ENCODE measurements at places on chromosomes 11 and 22.

GRCh38 chr11:10618490-10618889, 50.0 kb upstream of the LYVE1 start:
- DNase-seq, result no peak

GRCh38 chr22:31346733-31347250, 646 bp upstream of the PATZ1 start:
- DNase-seq, result peak; percentile 53

- DNase-seq, result no peak
Measured at GRCh38 chr22:46726986-46727317, 11.1 kb downstream of the CERK start.

DNA sequence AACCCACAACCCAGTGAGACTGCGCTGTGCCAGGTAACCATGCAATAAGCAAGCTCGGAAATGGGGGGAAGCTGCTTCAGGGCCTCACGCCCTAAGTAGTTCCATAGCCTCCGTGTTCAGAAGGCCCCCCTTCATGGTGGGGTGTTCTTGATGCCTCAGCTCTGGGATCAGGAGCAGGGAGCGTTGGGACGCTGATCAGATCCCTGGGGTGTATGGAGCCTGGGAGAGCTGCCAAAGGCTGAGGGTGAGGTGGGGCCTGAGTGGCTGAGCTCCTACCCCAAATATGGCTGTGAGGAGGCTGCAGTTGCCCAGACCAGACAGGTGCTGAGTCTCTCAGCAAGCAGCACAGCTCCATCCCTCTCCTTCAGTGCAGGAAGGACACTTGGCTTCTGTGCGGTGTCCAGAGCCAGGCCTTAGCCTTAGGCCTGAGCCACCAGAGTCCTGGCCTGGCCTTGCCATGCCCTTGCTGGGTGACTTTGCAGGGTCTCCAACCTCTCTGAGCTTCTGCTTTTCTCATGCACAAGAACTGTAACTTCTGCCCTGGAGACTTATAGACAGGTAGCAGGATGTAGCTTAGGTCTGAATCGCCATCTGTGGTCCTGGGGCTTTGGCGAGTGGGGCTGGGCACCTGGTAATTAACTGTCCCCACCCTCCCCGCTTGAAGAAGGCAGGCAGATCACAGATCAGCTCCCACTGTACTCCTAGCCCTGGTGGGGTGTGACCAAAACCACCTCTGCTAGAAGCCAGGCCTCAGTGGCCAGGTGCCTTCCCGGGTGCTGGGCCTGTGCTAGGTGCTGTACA, 5.3 kb downstream of the MMP11 start:
- no peak for DNase-seq

GRCh38 chr11:33452836-33453624, 195.8 kb downstream of the HIPK3 start:
- no peak for DNase-seq

DNA sequence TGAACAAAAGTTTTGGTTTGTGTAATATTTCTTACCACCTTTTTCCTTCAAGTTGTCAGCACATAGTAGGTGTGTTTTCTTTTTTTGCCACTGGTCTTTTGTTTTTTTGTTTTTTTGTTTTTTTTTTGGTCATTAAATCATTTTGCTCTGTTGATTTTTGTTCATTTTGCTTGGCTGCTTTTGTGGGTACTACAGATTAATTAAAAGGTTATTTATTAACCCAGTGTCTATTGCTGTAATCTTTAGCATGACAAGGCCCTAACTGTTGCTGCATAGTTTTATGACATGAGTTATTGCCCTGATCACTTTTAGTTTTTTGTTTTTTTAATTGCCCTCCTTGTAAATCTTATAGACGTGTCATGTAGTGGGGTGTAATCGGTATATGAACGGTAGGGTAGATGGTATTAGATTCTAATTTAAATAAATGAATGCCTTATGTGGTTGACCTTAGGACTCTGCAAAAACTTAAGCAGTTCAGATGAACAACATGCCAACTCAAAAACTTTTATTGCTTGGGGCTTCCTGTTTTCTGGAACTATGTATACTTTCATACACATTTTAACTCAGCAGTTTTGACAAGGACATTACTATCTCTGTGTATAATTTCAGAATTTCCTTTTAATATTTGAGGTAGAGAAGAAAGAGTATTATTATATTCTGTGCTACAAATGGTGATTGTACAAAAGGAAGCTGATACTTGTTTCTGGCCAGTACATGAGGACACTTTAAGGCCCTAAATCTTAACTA, 7.9 kb downstream of the EWSR1 start:
- peak; percentile 90 for DNase-seq

GRCh38 chr11:70460964-70461363, 62.6 kb downstream of the CTTN start:
- no peak for DNase-seq

- no peak for DNase-seq
Measured at GRCh38 chr22:33940741-33941140, 20.5 kb upstream of the LARGE1 start.

GRCh38 chr11:57196596-57196995, 14.8 kb downstream of the LRRC55 start:
- DNase-seq, result no peak

GRCh38 chr11:95324826-95325225, 93.8 kb upstream of the SESN3 start:
- DNase-seq, result no peak

- DNase-seq, result no peak
Measured at GRCh38 chr11:104819603-104820002, 78.7 kb downstream of the CASP12 start.

GRCh38 chr22:38524429-38524828, 18.3 kb upstream of the DDX17 start:
- DNase-seq, result no peak

GRCh38 chr11:9566561-9567063, 6.9 kb upstream of the WEE1 start:
- DNase-seq, result no peak

DNA sequence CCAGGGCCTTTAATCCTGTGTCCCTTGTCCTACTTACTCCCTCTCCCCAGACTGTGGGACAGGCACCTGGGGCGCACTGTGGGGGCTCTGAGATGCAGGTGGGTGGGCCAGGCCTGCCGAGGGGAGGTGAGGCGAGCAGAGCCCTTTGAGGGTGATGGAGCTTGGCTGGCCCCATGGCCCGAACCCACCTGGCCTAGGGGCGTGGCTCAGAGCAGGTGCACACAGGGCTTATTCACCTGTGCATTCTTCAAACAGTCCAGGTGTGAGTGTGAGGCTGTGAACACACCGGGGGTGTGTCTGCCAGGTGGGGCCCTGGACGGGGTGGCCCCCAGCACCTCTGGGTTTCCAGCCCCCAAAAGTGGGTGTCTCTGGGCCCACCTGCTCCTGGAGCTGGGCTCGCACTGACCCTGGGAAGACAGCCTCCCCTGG, 9.0 kb upstream of the MUC5AC start:
- peak; percentile 53 for DNase-seq

GRCh38 chr11:123203471-123203870, 8.4 kb upstream of the CLMP start:
- DNase-seq, result no peak

DNA sequence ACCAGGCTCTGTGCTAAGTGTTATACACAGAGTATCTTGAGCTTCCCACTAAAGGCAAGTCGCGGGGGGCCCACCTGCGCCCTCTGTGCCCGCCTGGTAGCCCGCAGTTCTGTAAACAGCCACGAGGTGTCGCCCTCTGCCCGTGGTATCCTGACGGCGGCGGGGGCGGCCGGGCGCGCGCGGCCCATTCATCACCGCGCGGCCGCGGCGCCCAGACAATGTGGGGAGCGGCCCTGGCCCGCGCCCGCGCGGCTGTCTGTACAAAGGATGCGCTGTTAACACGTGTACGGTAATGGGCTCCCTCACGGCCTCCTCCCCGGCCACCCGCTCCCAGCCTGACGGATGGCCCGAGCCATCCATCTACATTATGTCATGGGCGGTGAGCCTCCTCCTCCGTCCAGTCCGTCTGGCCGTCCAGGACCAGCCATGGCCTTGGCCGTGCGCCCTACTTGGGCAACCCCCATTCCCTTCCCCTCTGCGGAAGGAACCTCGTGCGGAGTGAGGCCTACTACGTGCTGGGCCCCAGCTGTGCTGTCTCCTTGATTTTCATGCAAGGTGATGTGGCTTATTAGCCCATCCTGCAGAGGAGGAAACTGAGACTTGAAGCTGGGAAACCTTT, 99.4 kb downstream of the MIAT start:
- DNase-seq, result peak; percentile 5

- peak; percentile 67 for DNase-seq
Measured at GRCh38 chr22:44455151-44455962, 42.7 kb downstream of the RTL6 start.

DNA sequence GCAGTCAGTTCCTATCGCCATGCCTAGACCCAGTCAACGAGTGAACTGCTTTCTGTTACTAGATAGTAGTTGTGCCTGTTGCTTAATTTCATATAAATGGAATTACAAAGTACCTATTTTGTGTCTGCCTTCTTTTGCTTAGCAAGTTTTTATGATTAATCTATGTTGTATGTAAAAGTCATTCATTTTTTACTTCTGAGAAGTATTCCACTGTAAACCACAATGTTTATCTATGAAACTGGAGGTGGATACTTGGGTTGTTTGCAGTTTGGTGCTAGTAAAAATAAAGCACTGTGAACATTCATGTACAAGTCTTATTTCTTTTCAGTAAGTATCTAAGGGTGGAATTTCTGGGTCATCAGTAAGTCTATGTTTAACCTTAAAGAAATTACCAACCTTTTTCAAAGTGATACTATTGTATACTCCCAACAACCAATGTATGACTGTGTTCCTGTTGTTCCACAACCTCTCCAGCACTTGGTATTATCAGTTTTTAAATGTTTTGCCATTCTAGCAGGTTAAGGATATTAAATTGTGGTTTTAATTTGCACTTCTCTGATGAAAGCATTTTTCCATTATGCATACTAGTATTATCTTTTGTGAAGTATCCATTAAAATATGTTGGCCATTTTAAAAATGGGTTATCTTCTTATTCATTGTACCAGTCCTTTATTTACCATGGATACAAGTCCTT, 68.2 kb downstream of the DNAJC24 start:
- no peak for DNase-seq

All from small intestine (tissue), 16 donors.